ENCODE measurements at places on chromosomes 11 and 22.

GRCh38 chr11:6604081-6604626 is 580 bp downstream of the ILK start:
- no peak for DNase-seq

- no peak for DNase-seq
Measured at GRCh38 chr11:18498039-18498438, 28.7 kb downstream of the TSG101 start.

- DNase-seq: no peak
Measured at GRCh38 chr22:35204807-35205775, 52.2 kb upstream of the HMGXB4 start.

DNA sequence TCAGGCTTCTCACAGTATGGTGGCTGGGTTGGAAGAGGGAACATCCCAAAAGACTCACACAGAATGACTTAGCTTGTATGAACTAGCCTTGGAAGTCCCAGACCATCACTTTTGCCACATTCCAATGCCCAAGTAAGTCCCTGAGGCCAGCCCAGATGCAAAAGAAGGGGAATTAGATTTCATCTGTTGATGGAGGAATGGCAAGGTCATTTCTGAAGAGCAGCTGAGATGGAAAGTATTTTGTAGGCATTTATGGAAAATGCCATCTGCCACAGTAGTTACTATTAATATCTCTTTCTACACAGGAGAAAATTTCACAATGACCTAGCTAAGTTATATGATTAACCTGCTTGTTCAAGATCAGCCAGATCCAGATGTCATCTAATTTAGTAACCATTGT is 58.8 kb downstream of the ENDOD1 start:
- DNase-seq: no peak

DNA sequence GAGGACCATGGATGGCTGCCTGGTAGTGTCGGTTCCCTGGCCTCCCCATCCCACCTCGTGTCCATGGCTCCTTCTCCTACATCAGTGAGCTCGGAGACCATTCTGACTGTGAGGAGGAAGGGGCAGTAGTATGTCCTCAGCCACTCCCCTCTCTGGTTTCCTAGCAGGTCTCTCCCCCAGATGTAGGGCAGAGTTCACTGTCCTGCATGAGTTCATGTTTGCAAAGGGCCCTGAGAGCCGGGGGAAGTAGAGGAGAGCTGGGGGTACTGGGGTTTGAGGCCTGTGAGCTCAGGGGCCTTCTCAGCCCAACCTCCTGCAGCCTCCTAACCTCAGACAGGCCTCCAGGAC is 18.4 kb upstream of the ST3GAL4 start:
- no peak for DNase-seq

GRCh38 chr22:24975125-24975640 is 22.7 kb downstream of the KIAA1671 start:
- DNase-seq: no peak

DNA sequence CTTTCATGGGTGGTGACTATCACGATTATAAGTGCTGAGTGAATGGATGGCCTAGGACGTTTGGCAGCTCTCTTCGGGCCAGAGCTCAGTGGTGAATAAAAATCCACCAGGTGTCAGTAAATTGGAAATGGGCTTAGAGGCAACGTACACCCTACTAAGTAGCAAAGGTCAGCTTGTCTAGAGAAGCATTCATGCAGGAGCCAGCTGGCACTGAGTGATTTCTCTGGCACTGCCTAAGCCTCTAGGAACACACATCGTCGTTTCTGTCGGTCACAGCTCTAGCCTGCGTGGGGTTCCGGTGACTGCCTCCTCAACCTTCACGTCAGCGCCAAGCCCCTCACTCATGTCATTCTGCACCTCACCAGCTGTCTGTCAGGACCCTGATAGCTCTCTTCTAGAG is 192.4 kb upstream of the NTM start:
- DNase-seq: no peak

GRCh38 chr11:121081321-121081720 is 19.7 kb upstream of the TECTA start:
- DNase-seq: no peak

DNA sequence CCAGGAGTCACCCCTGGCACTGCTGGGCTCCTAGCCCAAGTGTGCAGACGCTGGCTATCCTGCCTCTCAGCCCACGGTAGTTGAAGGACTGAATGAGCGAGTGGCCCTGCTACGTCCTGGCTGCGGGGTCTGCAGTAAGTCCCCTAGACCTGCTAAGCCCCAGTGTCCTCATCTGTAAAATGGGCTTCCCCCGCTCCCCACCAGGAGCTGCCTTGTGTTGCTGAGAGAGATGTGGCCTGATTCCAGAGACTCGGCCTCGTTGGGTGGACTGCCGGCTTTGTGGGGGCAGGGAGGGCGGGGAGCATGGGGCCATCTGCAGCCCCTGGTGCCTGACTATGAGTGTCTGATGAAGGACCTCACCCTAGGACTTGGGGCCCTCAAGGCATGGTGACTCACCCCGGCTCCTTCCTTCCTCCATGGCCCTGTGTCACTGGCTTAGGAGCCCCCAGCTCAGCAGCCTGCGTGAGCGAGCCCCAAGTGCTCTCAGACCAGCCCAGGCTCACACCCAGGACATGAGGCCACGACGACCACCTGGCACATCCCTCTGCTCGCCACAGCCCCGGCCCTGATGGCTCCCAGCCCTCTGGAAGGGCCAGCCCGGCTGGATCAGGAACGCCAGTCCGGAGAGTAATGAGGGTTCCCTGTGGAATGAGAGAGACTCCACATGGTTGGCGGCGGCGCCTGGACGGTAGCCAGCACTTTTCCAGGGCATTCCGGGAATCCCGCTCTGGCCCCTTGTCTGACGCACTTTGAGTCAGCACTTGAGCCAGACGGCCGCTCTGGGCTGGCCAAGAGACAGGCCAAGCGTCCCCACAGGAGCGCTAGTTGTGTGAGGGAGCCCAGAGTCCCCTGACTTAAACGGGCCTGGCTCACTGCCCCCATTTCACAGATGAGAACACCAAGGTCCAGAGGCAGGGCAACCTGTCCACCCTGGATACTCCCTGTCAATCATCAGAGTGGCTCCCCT is 50.5 kb upstream of the SHISAL1 start:
- no peak for DNase-seq

- no peak for DNase-seq
Measured at GRCh38 chr11:132347156-132348090, 977.0 kb downstream of the NTM start.

- no peak for DNase-seq
Measured at GRCh38 chr22:20008221-20008995, 8.2 kb downstream of the ARVCF start.

DNA sequence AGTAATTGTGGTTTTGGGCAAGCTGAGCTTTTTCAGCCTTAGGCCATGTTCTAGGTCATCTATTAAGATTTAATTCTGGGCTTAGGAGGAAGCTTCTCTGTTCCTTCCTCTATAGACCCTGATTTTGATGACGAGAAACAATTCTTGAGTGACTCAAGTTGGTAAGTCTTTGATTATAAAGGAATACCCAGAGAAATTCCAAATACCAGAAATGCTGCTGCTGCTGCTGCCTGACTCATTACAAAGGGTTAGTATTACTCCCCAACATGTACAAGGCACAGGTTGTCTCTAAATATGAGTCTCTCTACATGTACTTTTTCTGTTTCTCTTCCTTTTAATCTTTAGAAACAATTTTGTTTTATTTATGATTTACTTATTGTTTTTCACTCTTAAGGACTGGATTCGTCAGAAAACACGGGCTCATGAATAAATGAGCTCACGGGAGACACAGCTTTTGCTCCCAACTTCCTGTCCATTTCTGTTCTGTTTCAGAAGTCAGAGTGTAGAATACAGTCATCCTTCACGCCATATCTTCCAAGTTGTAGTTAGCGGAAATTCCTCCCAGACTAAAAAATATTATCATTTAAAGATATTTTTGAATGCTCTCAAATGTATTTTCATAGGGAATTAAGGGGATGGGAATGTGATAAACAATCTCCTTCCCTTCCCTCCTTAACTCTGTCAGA is 31.8 kb upstream of the RBMXL2 start:
- DNase-seq: no peak

DNA sequence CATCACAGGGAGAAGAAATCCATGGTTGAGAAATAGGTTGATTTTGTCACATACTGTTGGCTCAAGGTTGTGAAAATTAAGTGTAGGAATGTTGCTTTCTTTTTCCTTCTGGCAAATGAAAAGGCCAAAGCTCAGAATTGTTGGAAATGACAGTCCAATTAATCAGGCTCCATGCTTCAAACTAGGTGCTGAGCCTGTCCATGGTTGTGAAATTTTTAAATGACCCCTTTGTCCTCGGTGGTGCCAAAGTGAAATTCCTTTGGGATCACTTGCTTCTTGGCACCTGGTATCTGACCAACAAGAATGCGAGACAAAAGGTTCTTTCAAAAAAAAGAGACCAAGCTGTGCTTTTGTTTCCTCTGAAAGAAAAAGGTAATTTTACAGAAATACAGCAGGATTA is 451.9 kb downstream of the ETS1 start:
- no peak for DNase-seq

DNA sequence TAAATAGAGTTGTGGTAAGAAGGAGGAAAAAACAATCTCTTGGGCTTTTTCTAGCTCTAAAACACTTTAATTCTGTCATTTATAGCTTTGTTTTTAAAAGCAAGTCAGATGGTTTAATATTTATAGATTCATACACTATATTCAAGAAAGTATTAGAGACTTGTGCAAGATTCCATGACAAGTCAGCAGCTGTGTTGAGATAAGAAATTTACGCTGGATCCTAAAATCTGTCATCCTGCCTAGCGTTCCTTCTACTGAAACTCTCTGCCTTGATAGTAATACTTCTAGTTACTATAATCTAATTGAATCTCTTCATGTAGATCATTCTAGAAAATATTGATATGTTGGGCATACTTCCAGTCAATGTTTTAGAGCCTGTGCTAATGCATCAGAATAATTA is 721.8 kb downstream of the CNTN5 start:
- no peak for DNase-seq

GRCh38 chr11:8178297-8178696 is 9.5 kb upstream of the RIC3 start:
- DNase-seq: no peak

GRCh38 chr11:118602331-118602730 is 5.1 kb upstream of the PHLDB1 start:
- no peak for DNase-seq

All from NCI-H1417 treated with DMSO at 0.1 percent for 48 hours (cell line).